ENCODE measurements at places on chromosomes 12 and 14. TPM values are rescaled to one million over a fixed set of nuclear protein-coding genes. Genes with fewer than 3 reads are reported as not detected.
A peak's percentile ranks its signal among the peaks of the same experiment; 100 is the strongest.

DNA sequence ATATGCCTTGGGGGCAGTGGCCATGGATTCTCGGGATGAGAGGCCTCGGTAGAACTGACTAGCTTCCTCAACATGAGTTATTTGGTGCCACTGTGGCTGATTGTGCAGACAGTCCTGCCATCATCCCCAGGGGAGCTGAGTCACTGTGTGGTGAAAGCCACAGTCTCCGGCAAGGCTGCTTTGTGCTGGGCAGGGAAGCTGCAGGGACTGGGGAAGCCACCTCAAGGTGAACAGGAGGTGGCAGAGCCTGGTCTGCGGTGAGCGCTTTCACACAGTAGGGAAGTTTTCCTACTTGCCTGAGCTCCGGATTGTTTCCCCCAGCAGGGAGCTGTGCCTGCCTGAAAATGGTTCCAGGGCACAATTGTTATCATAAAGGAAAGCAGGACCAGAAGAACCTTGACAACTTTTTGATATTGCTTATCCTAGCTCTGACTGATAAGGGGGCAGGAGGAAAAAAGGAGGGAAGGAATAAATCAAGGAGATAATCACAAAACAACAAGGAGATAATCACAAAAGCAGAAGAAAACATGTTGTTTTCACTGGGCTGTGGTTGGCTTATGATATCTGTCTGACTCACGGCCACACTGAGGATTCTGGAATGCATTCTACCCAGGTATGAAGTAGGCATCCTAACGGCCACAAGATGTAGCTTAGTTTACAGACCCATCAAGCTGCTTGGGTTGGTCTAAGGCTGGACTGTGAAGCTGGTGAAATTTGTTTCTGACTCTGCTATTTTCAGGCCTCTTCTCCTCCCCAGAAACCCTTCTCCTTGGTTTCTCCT, 32.2 kb upstream of the GNG2 start:
- no peaks in the 10 kb centered on the region for H3K27me3 ChIP-seq
- H3K4me1 ChIP-seq: peaks cover 10% of the 10 kb centered on the region
- no peak overlapping the region for H3K4me3 ChIP-seq
- no peaks in the 10 kb centered on the region for H3K36me3 ChIP-seq
- DNase-seq: no peak
- H3K27ac ChIP-seq: no peak overlapping the region

Gene OVCH1
- 0.27 TPM for total RNA-seq

Gene GPR132
- 2.1 TPM for total RNA-seq

Gene SOX5
- 10.4 TPM for total RNA-seq

- no peak overlapping the region for H3K27ac ChIP-seq
- H3K4me3 ChIP-seq: no peak overlapping the region
- H3K27me3 ChIP-seq: no peaks in the 10 kb centered on the region
- no peak for DNase-seq
- H3K4me1 ChIP-seq: no peaks in the 10 kb centered on the region
- H3K36me3 ChIP-seq: no peaks in the 10 kb centered on the region
Observed at GRCh38 chr14:45377166-45377565, 124.2 kb upstream of the MIS18BP1 start.

Gene ANG
- 44.4 TPM for total RNA-seq

Gene GPR162
- 13.0 TPM for total RNA-seq

DNA sequence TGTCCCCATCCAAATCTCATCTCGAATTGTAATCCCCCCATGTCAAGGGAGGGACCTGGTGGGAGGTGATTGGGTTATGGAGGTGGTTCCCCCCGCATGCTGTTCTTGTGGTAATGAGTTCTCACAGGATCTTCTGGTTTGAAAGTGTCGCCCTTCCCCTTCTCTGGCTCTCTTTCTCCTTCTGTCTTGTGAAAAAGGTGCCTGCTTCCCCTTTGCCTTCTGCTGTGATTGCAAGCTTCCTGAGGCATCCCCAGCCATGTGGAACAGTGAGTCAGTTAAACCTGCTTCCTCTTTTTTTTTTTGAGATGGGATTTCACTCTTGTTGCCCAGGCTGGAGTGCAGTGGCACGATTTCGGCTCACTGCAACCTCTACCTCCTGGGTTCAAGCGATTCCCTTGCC, 104.0 kb downstream of the CCDC91 start:
- no peaks in the 10 kb centered on the region for H3K4me1 ChIP-seq
- no peaks in the 10 kb centered on the region for H3K27me3 ChIP-seq
- DNase-seq: no peak

DNA sequence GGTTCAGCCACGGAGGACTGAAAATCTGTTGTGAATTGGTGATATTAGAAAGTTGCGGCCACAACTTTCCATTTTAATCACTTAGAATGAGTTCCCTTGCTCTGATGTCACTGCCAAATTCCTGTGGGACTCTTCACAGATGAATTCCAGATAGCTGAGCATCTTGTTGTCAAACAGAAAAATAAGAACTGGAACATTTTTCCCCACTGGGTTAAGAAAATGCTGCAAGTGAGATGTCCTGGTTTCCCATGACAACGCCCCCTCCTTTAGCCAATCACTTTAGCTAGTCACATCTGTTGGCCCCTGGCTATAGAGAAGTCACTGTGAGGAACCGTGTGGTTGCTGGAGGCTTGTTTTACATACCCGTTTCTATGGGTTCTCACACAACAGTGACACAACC, 135.9 kb downstream of the KTN1 start:
- H3K27ac ChIP-seq: no peak overlapping the region
- no peaks in the 10 kb centered on the region for H3K27me3 ChIP-seq
- H3K4me3 ChIP-seq: no peak overlapping the region

Gene NOPCHAP1
- 3.9 TPM for total RNA-seq

DNA sequence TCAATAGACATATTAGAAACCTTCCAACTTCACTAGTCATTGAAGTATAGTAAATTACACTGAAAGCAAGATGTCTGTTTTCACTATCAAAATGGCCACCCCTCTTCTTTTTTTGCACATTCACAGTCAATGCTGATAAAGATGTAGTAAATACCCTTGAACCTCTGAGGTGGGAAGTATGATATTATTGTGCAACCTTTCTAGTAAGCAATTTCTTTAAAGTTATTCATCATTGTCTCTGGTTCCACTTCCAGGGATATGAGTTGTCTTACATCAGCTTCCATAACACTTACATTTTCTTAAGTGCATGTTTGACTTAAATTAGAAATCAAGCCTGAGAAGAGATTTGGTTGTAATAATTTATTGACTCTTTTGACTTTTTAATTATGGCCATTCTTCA, 453.9 kb upstream of the MGAT4C start:
- DNase-seq: no peak
- H3K27me3 ChIP-seq: no peaks in the 10 kb centered on the region
- no peak overlapping the region for H3K4me3 ChIP-seq
- H3K4me1 ChIP-seq: peaks cover 13% of the 10 kb centered on the region
- H3K36me3 ChIP-seq: no peaks in the 10 kb centered on the region
- H3K27ac ChIP-seq: no peak overlapping the region

DNA sequence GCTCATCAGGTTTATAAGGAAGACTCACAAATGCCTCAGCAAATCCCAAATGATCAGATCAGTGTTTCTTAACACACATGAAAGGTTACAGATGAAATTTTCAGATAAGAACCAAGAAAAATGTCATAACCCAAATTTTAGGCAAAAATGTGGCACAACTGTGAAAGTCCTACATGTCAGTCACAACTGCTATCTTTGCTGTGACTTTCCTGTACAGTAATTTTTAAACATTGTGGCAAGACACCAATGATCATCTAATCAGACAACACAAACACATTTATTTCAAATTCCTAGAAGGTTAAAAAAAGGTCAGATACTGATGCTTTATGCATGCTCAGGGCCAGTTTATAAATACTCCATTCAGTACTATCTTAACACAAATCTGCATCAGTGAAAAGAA, 31.1 kb downstream of the NUDT4 start:
- peaks cover 6% of the 10 kb centered on the region for H3K4me1 ChIP-seq
- H3K27ac ChIP-seq: no peak overlapping the region
- no peak overlapping the region for H3K4me3 ChIP-seq
- no peak for DNase-seq
- peaks cover 2% of the 10 kb centered on the region for H3K36me3 ChIP-seq

- no peaks in the 10 kb centered on the region for H3K36me3 ChIP-seq
- no peak for DNase-seq
- no peak overlapping the region for H3K27ac ChIP-seq
- H3K4me1 ChIP-seq: no peaks in the 10 kb centered on the region
- H3K27me3 ChIP-seq: no peaks in the 10 kb centered on the region
Observed at GRCh38 chr12:29795715-29796114, 12.0 kb upstream of the TMTC1 start.

DNA sequence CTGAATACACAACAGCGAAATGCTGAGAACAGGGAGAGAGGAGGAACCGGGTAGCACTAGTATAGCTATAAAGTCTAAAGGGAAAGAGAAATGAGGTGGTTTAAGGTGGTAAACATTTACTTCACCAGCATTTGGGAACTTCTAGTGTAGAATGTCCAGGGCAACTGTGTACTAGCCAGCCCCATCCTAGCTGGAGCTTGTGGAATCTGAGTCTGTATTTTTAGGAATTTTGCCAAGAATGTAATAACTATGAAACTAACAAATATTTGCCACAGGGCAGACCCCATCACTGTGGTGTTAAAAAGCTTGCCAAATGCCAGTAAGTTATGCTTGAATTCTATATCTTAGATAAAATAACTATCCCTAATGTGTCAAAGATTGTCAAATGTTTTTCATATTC, 398.9 kb upstream of the MIS18BP1 start:
- H3K4me1 ChIP-seq: no peaks in the 10 kb centered on the region
- no peak overlapping the region for H3K4me3 ChIP-seq
- no peak for DNase-seq
- no peaks in the 10 kb centered on the region for H3K27me3 ChIP-seq

GRCh38 chr14:68016255-68016914, 196.8 kb downstream of the RAD51B start:
- H3K27ac ChIP-seq: peak overlapping the region; percentile 76
- no peak for DNase-seq
- no peak overlapping the region for H3K4me3 ChIP-seq
- H3K4me1 ChIP-seq: peaks cover 37% of the 10 kb centered on the region
- H3K27me3 ChIP-seq: no peaks in the 10 kb centered on the region

DNA sequence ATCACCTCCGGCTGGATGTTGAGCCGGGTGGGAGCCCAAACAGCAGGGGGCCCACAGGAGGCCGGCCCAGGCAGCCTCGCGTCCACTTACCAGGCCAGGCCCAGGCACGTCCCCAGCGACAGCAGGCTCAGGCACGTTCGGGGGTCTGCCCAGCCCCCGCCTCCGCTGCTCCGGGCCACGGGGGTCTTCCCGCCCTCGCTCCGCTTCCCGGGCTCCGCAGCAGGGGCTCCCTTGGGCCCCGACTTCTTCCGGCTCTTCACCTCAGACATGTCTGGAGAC, 216 bp downstream of the IKBIP start:
- peaks cover 21% of the 10 kb centered on the region for H3K4me1 ChIP-seq
- DNase-seq: no peak
- H3K4me3 ChIP-seq: peak overlapping the region; percentile 96
- peaks cover 11% of the 10 kb centered on the region for H3K36me3 ChIP-seq

DNA sequence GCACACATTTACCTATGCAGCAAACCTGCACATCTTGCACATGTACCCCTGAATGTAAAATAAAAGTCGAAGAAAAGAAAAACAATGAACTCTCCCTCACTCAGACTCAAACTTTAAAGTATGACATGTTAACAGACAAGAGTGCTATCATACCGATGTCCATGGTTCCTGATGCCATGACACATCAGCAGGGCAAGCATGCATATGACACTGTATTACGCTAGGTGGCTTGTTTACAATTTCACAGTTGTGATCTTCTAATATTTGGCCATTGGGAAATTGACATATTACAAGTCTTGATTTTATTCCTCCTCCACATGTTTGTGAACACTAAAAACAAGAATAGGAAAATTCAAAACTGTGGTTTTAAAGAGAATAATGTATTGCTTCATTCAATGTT, 126.6 kb downstream of the ADAMTS20 start:
- no peaks in the 10 kb centered on the region for H3K4me1 ChIP-seq
- no peak for DNase-seq
- H3K27ac ChIP-seq: no peak overlapping the region
- H3K27me3 ChIP-seq: no peaks in the 10 kb centered on the region
- H3K4me3 ChIP-seq: no peak overlapping the region

DNA sequence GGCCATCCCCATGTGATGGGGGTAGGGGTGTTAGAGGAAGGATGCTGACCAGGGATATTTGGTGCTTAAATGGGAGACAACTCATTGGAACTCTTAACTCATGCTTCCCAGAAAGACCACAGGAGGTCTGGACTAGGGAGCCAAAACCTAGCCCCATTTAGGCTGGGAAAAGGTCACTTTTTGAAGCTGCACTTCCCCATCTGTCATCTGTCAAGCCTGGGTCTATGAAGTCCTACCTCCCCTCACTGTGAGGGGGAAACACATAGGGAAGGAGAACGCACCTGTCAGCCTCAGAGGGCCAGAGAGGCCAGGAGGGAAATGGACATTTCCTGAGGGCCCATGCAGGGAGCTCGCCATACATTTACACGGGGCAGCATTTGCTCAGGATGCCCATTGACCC, 321.0 kb downstream of the BCL11B start:
- DNase-seq: peak; percentile 15
- H3K4me1 ChIP-seq: peaks cover 6% of the 10 kb centered on the region
- no peaks in the 10 kb centered on the region for H3K36me3 ChIP-seq
- H3K27me3 ChIP-seq: no peaks in the 10 kb centered on the region
- no peak overlapping the region for H3K4me3 ChIP-seq
- H3K27ac ChIP-seq: no peak overlapping the region

Gene SOAT2
- total RNA-seq: not detected

Gene FITM1
- not detected for total RNA-seq

Gene GPR135
- 5.7 TPM for total RNA-seq

Gene PLCZ1
- not detected for total RNA-seq

DNA sequence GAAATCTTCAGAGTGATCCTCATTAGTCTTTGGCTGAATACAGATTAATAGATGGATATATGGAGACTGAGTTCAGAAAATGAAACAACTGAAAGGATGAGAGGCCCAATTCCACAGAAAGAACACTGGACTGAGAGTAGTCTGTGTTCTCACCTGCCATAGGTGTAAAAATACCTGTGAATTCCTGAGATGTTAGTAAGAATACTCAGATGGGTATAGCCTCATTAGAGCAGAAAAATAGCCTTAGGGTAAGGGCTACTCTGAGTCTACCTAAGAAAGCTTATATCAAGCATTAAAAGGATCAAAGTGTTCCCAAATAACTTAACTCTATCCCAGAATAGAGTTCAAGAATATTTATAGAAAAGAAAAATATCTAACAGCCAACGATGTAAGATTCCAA, 1510.3 kb upstream of the SEL1L start:
- H3K4me3 ChIP-seq: no peak overlapping the region
- H3K36me3 ChIP-seq: no peaks in the 10 kb centered on the region
- no peak overlapping the region for H3K27ac ChIP-seq
- H3K27me3 ChIP-seq: no peaks in the 10 kb centered on the region
- H3K4me1 ChIP-seq: peaks cover 7% of the 10 kb centered on the region

DNA sequence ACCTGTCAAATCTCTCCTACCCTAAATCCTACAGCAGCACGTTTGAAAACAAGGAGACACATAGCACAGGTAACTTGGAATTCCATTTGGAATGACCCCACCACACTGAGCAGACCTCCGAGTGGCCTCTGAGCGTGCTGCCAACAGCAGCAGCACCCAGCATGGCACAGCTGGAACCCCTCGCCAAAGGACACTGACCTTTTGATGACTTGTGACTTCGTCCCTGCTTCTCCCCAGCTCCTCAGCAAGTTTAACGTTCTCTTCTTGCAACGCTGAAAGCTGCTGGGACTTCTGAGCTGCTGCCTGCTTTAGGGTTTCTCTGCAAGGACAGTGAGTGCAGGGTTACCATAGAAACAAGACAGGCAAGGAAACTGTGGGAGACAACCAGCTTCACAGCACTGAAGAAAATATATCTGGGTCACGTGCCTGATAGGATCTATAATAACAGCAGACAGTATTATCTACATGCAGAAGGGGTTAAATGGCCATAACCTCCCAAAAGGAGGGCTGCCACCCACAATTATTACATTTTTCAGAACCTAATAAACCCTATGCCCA, 43.3 kb upstream of the VPS33A start:
- H3K27ac ChIP-seq: no peak overlapping the region
- no peak overlapping the region for H3K4me3 ChIP-seq
- peaks cover 98% of the 10 kb centered on the region for H3K36me3 ChIP-seq

Gene CDKL1
- total RNA-seq: 58.1 TPM

Gene SCNN1A
- total RNA-seq: 0.82 TPM

Gene CISTR
- total RNA-seq: not detected

Measured in sigmoid colon (tissue), 7 donors.